ENCODE measurements at places on chromosomes 5 and 9.

GRCh38 chr5:36310138-36310537 is 8.4 kb upstream of the RANBP3L start:
- no peak for DNase-seq

DNA sequence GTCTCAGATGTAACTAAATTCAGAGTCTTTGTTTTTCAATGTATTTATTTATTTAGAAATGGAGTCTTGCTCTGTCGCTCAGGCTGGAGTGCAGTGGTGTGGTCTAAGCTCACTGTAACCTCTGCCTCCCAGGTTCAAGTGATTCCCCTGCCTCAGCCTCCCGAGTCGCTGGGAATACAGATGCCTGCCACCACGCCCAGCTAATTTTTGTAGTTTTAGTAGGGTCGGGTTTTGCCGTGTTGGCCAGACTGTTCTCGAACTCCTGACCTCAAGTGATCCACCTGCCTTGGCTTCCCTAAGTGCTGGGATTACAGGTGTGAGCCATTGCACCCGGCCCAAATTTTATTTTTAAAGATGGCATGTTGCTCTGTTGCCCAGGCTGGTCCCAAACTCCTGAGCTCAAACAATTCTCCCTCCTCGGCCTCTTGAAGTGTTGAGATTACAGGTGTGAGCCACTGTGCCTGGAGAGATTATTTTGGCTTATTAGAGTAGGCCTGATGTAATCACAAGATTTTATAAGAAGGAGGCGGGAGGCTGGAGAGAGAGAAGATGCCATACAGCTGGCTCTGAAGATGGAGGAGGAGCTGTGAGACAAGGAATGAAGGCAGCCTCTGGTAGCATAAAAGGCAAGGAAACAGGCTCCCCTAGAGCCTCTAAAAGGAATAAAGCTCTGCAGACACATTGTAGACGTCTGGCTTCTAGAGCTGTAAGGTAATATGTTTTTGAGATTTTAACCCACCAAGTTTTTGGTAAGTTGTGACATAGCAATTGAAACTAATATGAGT is 12.9 kb upstream of the KLF9 start:
- DNase-seq = no peak

DNA sequence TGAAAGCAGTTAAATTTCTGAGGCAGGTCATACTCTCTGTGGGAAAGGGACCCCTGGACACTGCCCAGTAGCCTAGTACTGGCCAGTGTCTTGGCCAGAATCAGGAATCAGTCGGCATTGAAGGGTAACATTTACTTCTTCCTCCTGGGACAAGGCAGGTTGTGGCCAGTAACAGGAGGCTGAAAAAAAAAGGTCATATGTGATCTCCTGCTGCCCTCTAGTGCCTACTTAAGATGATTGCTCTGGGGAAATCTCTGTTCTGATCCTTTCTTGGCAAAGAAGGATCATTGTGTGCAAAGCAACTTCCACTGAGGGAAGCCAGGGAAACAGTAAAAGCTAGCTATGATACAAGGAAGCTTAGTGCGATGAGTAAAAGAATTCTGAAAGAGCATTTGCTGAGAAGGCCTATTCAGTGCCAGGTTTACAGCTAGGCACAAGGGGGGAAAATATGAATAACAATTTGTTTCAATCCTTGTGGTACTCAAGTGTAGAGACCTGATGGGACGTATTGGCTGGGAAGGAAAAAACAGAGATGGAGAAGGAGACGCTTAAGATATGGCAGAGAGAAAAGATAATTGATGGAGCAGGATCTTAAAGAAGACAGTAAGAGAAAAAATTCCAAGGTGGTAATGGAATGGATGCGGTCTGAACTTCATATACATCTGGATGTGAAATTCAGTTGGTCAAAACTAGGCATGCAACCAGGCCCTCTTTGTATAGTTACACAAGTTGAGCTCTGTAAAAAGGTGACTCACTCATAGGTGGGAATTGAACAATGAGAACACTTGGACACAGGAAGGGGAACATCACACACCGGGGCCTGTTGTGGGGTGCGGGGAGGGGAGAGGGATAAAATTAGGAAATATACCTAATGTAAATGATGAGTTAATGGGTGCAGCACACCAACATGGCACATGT is 25.8 kb upstream of the TRIM32 start:
- DNase-seq = no peak

- DNase-seq = no peak
Measured at GRCh38 chr9:69149321-69149807, 24.7 kb upstream of the TJP2 start.

- no peak for DNase-seq
Measured at GRCh38 chr5:10653043-10653442, 89.2 kb downstream of the ANKRD33B start.

DNA sequence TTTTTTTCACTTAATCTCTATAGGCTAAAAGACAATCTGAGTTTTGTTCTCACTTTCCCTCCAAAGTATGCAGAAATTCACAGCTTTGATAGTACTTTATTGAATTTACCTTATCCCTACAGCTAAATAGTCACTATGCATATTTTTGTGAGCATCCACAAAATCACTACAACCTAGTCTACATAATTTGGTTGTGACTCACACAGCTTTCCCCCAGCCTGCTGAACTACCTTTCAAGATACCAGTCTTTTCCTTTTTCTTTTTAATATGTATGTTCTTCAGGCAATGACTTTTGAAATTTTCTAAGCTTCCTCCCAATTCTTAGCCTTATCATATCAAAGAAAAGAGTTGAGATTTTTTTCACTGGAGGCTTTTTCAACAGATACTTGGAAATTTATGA is 347.3 kb upstream of the CDH6 start:
- no peak for DNase-seq

GRCh38 chr5:172630986-172631385 is 10.1 kb upstream of the NEURL1B start:
- no peak for DNase-seq

- no peak for DNase-seq
Measured at GRCh38 chr5:116872986-116873385, 298.4 kb upstream of the SEMA6A start.

GRCh38 chr9:76855015-76855414 is 50.9 kb downstream of the PRUNE2 start:
- no peak for DNase-seq

GRCh38 chr5:97443740-97444139 is 260.7 kb upstream of the RIOK2 start:
- no peak for DNase-seq

DNA sequence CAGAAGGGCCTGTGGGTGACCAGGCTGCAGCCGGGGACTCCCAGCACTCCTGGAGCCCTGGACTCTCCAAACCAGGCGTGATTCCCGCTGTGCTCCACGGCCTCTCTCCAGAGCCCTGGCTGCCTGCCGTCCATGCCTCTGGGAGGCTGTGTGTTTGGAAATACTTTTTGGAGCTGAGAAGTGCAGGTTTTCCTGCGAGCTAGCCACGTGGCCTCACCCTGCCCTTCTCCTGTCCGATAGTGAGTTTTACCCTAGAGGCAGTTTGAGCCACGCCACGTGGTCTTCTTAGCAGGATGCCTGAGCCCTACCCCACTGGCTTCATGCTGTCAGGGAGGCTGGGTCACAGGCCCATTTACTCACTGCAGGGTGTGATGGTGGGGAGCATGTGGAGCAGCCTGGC is 71.3 kb downstream of the COL5A1 start:
- DNase-seq = no peak

- DNase-seq = no peak
Measured at GRCh38 chr5:75368391-75368790, 31.4 kb downstream of the HMGCR start.

DNA sequence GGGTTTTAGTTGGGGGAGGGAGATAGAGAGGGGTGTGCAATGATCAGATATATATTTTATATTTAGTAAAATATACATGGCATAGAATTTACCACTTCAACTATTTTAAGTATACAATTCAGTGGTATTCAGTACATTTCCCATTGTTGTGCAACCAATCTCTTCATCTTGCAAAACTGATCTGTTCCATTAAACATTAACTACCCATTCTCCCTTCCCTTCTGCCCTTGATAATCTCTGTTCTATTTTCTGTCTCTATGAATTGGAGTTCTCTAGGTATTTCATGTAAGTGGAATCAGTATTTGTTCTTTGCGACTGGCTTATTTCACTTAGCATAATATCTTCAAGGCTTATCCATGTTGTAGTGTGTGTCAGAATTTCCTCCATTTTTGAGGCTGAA is 38.6 kb downstream of the TGFBI start:
- DNase-seq = no peak

DNA sequence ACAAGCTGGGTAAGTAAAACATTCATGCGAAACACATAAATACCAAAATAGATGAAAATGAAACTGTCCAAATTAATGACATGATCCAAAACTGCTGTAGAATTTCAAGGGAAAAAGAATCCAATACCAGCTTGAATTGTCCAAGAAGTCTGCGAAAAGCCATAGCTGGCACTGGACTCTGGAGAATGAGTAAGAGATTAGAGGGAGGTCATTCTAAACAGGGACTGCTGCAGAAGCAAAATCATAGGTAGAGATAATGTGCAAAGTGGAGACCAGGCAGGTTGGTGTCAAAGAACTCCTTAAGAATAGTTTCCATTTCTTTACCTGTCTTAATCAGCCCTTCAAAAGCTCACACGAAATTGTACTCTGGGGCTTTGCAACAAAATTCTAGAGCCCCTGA is 162.5 kb downstream of the NFIB start:
- DNase-seq = no peak

- DNase-seq = no peak
Measured at GRCh38 chr9:124420991-124421543, 5.8 kb upstream of the PSMB7 start.

- DNase-seq = no peak
Measured at GRCh38 chr9:130213911-130214761, 41.9 kb downstream of the NCS1 start.

- DNase-seq = no peak
Measured at GRCh38 chr5:134794082-134794481, 35.5 kb downstream of the DDX46 start.

DNA sequence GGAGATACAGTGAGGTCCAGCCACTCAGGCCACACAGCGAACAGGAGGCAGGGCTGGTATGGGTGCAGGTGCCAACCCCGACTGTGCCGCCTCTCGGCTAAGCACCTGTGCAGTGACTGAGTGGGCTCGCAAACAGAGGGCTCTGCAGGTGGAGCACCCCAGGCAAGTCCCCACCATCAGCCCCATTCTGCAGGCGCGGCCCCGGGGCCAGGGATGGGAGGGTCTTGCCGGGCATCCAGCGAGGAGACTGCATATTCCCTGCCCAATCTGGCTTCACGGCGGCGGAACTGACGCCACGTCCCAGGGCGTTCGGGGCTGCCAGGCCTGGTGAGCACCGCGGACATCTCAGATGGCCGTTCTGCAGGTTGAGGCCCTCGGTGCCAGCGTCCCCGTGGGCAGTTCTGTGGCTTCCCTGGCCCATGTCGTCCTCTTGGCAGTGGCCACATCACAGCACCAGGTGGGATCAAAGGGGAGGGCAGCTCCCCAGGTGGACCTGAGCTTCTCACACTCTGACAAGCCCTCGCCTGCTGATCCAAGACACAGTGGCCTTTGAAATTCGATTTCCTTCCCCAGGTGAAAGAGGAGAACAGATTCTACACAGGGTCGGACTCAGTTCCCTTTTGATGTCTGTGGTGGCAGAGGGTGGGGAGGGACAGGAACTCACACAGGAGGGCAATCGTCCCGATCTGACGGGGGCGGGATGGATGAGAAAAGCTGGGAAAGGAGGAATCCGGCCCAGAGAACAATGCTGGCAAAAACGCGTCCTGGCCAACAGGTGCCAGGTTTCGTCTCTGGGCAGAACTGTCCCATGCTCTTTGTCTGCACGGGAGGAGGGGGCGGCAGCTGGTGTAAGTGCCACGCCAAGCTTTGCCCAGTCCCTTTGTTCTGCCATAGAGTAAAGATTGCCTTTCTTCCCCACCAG is 18.8 kb downstream of the DBH start:
- DNase-seq = no peak

GRCh38 chr5:10733426-10733825 is 27.6 kb downstream of the DAP start:
- DNase-seq = no peak
